ENCODE measurements at places on chromosomes 6 and 20.

GRCh38 chr6:140850438-140850837 lies 1282.3 kb upstream of the GJE1 start:
- no peak for DNase-seq

- no peak for DNase-seq
These were observed 315.5 kb upstream of the ARID1B start for GRCh38 chr6:156461647-156462046.

GRCh38 chr20:32434434-32434833 lies 76.3 kb downstream of the ASXL1 start:
- DNase-seq: no peak

DNA sequence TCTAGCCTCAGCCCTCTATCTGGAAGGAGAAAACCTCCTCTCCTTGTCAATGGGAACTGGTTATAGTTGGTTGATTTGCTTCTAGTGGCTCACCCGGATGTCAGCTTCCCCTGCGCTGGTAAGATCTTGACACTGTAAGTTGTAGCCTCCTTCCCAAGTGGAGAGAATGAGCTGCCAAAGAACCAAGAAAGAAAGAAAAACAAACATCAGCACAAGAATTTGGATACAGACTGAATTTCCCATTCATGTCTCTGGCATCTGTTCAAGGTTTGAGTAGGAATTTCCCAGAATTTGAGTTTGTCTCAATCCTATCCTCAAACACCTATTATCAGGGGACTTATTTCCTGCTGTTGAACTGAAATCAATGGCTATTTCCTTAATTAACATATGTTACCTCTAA lies 44.1 kb downstream of the ELOVL2 start:
- DNase-seq: no peak

- DNase-seq: no peak
These were observed 2.4 kb downstream of the METTL24 start for GRCh38 chr6:110355727-110356126.

DNA sequence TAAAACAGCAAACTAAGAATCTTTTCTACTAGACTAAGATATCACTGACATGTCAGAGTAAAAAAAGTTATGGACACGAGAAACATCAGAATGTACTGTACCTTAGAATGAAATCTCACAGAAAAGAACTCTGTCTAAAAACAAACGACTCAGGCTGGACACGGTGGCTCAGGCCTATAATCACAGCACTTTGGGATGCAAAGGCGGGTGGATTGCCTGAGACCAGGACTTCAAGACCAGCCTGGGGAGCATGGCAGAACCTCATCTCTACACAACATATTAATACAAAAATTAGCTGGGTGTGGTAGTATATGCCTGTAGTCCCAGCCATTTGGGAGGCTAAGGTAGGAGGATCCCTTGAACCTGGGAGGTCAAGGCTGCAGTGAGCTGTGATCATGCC lies 122.6 kb downstream of the PRND start:
- DNase-seq: no peak

GRCh38 chr6:88780714-88781389 lies 182.6 kb downstream of the RNGTT start:
- peak; percentile 33 for DNase-seq

DNA sequence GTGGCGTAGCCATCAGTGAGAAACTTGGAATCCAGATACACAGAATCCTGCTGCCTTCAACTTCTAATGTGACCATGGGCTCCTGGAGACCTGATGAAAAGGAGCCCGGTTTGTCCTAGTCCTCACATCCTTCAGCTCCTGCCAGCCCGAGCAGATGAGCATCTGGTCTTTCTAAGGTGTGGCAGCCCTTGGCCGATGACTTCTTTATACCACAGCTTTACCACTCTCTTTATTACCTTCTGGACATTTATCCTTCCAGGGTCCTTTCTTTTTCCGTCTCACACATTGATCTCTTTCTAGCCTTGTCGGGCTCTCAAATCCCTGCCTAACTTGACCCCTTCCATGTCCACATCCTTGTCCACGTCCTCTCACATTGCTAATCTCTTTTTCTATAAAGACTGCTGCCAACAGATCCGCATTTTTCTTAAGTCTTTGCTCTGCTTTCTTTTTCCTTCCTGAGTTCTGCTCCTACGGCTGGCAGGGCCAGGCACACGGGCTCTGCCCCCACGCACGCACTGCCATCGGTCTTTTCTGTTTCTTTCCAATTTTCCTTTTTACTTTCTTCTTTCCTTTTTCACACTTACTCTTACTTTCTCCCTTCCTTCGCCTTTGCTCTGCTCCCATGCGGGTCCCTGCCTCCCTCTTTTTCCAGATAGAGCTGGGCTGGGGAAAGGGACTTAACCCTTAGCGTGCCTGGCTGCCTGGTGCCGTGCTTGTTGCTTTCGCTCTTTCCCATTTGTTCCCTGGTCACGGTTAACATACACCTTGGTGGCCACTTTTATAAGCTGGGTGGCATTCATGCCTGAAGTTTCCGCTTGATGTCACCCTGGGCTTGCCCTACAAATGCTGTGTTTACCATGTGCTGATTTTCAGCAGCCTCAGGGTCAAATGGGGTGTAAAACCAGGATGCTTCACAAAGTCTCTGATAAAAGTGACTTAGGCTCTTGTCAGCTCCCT lies 9.4 kb upstream of the GMPR start:
- no peak for DNase-seq

- DNase-seq: no peak
These were observed 12.1 kb downstream of the BPIFB3 start for GRCh38 chr20:33065785-33066184.

GRCh38 chr6:166952121-166952520 lies 4.2 kb downstream of the RNASET2 start:
- DNase-seq: no peak

DNA sequence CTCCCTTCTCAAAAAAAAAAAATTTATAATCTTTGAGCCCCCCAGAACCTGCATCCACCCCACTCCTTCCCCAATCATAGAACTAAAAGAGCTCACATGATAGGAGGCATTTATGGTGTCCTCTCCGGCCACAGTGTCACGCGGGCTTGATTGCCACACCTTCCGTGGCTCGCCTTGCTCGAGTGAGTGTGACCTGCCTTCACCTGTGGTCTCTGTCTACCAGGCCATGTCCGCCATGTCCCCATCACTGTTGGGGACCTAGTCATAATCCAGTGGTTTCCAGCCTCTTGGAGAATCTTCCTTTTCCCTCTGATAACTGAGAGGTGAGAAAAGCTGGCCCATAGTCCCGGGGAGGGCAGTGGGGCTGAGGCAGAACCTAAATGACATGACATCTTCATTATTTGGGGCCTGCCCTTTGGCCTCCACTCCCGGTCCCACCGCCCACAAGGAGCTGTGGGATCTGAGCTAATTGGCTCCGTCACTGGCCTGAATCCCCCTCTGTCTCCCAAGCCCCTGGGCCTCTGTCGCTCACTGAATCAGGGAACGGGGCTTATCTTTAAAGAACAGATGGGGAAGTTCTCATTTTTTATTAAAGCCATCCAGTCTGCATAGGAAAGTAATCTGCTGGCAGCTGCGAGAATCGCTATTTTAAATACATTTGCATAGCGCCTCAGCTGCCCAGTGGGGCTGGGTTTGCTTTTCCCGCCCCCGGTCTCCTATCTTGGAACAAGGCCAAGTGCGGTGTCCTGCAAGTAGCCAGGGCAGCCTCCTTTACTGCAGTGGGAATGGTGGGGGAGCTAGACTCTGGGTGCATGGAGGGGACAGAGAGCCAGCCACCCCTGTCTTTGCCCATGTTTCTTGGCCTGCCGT lies 197.6 kb upstream of the PMEPA1 start:
- DNase-seq: no peak

GRCh38 chr6:92125681-92126080 lies 1293.7 kb downstream of the EPHA7 start:
- no peak for DNase-seq

DNA sequence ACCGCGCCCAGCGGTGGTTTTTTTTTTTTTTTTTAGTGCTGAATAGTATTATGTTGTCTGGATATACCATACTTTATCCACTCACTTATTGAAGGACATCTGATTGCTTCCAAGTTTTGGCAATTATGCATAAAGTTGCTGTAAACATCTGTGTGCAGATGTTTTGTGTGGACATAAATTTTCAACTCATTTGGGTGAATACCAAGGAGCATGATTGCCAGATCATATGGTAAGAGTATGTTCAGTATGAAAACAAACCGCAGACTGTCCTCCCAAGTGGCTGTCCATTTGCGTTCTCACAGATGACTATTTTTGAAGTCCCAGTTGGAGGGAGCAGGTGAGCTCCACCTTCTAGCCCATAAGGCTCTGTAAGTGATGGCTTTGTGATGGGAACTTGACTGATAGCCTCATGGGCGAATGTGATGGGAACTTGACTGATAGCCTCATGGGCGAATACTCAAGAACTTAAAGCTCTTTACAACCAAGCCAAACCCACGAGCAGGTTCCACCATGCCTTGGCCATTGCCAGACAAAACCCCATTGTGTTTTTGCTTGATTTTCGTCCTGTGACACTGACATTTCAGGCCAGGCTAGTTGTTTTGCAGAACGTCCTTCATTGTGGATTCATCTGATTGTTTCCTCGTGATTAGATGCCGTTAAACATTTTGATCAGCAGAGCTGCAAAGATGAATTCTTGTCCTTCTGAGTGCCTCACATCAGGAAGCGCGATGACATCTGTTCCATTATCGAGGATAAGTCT lies 51.0 kb downstream of the ZBTB2 start:
- no peak for DNase-seq

- DNase-seq: no peak
These were observed 96.6 kb upstream of the FOXP4 start for GRCh38 chr6:41449399-41450245.

GRCh38 chr20:33506576-33506975 lies 16.7 kb downstream of the CBFA2T2 start:
- no peak for DNase-seq

DNA sequence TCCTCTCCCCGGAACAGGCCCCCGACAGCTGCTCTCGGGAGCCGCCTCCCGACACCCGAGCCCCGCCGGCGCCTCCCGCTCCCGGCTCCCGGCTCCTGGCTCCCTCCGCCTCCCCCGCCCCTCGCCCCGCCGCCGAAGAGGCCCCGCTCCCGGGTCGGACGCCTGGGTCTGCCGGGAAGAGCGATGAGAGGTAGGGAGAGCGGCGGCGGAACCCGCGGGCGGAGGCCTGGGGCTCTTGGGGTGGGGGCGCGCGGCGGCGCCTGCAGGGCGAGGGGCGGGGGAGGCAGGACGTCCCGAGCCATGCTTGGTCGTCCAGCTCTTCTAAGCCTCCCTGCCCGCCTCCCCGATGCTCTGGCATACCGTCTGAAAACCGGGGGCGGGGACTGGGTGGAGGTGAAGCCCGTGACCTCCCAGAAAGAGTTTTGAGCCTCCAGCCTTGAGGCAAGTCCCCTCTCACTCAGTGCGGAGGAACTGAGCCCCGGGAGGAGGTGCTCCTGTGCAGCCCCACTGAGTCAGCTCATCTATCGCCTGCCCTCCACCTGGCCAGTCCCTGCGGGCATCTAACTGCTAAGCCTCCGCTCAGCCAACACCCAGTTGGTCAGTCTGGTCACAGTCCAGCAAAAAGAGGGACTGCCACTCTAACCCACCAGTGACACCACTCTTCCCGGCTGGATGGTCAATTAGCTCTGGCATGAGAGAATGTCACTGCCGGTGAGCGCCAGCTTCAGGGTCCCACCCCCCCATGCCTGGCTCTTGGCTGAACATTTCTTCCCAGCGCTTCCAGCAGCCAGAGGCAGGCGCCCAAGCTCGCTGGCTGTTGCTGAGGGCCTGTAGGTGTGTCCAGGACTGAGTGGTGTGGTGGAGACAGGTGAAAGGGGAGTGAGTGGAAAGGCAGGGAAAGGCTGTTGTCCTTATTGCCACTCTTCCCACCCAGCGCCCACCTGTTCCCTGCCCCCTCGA lies 482 bp downstream of the DDR1 start:
- DNase-seq: peak; percentile 69

DNA sequence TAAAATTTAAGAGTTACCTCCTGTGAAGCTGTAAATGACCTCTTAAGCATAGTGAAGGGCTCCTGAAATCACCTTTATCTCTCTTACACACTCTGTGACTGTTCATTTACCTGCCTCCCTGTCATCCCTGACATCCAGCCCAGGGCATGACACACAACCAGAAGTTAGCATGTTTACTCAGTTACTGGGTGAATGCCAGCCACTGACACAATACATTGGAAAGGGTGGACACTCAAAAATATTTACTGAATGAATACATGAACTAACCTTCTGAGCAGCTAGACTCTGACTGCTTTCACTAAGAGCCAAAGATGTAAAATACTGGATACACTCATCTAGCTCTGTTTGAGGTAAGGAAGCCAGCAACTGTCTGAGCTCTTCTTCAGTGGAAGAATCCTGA lies 25.3 kb downstream of the SERAC1 start:
- no peak for DNase-seq

GRCh38 chr20:63846888-63847236 lies 14.4 kb upstream of the ABHD16B start:
- no peak for DNase-seq

- DNase-seq: no peak
These were observed 140.3 kb downstream of the SYNDIG1 start for GRCh38 chr20:24609757-24610156.

DNA sequence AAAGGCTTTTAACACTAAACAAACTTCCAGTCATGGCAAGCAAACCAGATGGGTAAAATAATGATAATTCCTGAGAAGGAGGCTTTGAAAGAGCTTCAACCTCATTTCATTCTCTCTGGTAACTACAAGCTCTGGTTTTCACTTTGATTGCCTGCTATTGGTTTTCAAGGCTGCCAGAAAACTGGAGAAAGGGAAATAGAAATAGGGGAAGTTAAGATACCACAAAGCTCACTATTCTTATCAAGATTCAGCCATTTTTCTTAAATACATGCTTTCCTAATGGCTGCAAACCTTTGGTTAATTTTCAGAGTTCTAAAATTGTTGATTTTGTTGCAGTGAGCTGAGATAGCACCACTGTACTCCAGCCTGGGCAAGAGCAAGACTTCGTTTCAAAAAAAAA lies 42.5 kb upstream of the NELFCD start:
- no peak for DNase-seq

Data from activated CD4-positive, alpha-beta T cell treated with anti-CD3 and anti-CD28 coated beads, Interleukin-2, amount 50 U/mL, for 48 hours (primary cell).